Fibroblast of skin of left quadriceps (primary cell): ENCODE measurements at places on chromosomes 7 and 10.

GRCh38 chr10:59585046-59585700, 124.5 kb downstream of the SLC16A9 start:
- no peak for DNase-seq

DNA sequence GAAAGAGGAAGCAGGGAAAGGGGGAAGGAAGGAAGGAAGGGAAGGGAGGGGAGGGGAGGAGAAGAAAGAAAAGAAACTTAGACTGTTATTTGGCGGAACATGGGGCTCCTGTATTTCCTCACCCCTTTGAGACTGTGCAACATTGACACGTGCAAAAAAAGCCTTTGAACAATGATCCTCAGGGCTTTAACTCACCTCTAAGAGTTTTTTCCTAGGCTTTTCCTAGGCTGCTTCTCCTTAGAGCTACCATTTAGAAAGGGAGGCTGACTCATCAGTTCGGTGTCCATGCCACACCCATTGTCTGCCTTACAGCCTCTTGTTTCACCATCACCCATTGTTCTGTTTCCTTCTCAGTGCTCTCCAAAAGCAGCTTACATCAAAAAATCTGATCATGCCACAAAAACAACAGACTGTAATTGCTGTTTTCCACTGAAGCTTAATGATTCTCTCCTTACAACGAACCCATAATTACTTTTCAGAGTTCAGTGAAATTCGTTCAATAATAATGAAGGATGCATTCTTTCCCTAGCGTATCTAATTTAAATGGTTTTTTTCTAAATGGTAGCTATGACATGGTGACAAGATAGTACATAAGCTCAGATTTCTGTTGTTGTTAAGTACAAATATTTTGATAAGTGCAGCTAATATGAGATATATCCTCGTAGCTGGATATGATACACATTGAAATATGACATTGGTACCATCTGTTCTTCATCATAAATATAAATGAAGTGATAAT, 90.8 kb downstream of the PRLHR start:
- DNase-seq = peak; percentile 48

GRCh38 chr10:97752956-97753355, 16.0 kb downstream of the ZFYVE27 start:
- DNase-seq = no peak

DNA sequence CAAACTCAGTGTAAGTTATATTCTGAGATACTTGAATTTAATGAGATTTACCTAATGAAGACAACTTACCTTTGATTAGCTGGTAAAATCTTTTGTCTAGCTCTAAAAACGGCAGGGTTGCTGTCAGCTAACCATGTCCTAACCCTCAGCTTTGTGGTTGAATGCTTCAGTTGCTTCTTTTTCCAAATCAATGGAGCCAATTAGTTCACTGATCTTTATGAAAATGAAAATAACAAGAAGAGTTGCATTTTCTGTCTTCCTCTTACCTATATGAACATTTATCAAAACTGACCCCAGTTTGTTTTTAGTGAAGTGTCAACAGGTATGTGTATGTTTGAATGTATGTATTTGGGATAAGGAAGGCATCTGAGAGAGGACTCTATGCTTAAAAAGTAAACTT, 253.1 kb upstream of the MTPN start:
- DNase-seq = no peak

DNA sequence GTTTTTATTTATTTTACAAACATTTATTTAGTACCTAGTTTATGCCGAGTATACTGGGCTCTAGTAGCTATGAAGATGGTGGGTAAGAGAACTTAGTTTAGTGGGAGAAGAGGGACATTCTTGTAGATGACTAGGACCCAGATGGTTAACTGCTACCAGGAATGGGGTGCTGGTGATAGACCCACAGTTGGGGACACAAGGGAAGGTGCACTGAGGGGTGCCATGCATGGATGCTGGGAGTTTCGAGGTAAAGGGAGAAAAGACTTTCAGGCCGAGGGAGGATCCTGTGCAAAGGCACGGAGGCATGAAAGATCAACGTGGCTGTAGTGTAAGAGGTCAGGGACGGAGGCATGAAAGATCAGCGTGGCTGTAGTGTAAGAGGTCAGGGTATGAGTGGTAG, 204.2 kb upstream of the HABP2 start:
- DNase-seq = no peak

DNA sequence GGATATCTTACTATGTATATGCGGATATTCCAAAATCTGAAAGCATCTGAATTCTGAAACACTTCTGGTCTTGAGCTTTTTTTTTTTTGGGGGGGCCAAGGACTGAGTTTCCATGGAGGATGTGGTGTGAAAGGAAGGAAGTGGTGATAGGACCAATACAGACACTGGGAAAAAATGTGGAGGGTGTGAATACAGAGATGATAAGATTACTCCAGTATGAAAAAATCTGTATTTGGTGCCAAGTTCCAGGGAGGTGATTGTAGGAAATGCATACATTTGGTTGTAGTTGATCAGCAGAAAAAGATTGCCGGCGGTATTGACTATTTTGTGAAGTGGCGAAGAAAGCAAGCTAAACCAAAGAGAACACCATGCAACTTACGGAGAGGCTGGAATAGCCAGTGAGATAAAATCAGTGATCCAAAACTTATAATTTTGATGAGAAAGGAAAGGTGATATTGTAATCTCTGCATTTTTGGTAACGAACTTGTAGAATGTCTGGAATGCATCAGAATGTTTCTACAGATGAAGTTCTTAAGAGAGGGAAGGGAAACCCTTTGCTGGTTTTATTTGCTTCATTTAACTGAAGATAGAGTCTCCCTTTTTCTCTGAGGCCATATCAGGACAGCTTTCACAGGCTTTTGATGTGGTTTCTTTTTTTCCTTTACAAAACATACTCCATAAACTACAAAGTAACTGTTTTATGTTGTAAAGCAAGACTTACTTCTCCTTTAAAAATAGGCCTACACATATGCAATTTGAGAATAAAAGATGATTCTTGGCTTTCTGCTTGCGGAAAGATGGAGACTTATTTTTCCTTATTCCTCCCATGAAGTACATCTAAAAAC, 6.0 kb downstream of the WDR37 start:
- no peak for DNase-seq

DNA sequence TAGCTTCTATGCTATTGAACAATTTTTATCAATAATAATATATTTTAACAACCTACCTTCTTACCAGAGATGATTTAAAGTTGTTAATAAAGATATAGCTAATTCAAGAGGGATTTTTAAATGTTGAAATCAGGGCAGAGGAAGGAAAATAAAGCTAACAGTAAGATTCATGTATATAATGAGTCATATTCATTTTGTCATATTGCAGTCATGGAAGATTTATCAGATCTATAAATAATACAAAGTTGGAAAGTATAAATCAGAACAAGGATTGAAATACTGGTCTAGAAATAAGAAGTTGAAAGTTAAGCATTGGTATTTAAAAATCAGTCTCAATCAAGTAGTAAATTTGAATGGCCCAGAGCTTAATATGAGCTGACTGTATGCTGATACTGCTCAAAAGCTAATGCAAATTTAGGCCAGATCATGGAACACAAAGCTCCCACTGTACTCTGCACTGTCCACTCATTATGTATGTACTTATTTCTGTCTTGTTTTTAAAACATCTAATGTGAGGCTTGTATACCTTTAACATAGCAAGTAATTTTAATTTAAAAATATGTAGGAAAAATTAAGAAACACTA, 196.9 kb downstream of the ZEB1 start:
- DNase-seq = no peak

DNA sequence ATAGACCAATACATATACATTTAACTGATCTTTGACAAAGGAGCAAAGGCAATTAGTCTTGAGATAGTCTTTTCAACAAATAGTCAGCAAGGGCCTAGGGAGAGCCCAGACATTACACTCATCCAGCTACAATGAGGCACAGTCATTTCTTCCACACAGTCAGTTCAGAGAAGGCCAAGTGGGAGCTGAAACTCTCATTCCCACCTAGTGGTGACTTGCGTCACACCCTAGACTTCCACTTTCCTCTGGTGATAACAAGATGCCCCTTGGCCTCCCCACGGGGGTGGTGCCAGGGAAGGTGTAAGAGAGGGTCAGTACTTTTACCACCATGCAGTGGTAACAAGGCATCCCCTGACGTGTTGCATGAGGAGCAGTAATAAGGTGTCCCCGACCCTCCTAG, 8.0 kb downstream of the FRMPD2 start:
- no peak for DNase-seq

DNA sequence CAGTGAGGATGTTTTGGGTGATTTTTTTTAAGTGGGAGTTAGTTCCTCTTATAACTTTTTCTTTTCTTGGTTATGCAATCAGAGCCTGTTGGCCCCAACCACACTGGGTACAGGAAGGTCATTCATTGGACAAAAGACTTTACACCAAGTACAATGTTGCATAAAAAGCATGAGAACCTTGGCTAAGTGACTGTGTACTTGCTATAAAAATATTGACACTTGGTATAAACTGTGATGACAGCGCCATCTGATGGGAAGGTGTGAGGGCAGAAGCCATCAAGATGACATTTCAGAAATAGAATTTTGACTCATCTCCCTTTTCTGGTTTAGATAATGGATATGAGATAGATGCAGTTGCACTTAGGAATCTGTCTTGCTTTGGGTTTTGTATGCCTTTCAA, 126.4 kb upstream of the CCDC6 start:
- no peak for DNase-seq

DNA sequence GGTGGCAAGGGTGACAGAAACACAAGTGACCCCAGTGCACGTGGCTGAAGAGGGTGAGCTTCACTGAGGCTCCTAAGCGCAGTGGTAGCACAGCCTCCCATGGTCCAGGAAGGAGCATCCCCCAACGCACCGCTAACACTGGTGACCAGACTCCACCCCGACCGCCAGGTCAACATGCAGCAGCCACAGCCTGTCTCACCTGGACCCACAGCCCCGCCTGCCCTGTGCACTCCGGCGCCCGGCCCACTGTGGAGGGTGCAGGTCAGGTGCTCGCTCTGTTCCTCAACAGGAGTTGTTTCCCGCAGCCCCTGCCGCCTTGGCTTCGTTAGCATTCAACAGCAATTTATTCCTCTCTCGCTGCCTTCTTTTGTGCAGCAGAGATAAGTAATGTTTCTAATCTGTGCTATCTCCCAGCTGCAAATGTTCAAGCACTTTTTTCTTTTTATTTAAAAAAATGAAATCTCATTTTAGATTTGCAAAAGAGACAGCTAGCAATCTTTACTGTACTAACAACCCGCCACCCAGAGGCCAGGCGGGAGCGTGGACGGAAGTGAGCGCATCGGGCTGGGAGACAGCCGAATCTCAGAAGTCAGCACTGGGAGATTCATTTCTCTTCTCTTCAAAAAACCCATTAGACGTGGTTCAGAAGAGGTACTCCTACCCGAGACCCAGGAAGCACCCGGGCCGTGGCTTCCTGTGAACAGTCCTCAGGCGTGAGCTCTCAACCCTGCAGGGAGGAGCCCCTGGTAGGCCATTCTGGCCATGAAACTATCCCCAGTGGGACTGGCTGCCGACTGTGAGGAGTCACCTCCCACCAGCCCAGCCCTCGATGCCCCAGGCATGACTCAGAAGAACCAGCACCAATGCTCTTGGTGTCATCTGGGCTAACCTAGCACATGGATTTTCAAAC, 133.4 kb downstream of the MAD1L1 start:
- DNase-seq = no peak

DNA sequence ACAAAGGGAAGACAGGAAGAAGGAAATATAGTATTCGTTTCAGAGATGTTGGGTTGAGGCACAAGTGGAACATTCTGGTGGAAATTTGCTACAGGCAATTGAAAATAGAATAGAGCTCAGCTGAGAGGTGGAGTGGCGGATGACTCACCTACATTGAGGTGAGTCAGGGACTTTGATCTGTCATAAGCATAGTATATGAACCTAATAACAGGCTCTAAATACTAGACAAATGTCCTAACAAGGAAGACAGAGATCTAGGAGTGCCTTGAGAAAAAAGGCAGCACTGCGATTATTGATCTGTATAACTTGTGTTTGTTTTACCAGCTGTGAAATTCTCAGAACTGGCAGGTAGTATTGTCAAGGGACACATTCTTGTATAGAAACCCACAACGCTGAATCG, 907 bp upstream of the IFRD1 start:
- no peak for DNase-seq

DNA sequence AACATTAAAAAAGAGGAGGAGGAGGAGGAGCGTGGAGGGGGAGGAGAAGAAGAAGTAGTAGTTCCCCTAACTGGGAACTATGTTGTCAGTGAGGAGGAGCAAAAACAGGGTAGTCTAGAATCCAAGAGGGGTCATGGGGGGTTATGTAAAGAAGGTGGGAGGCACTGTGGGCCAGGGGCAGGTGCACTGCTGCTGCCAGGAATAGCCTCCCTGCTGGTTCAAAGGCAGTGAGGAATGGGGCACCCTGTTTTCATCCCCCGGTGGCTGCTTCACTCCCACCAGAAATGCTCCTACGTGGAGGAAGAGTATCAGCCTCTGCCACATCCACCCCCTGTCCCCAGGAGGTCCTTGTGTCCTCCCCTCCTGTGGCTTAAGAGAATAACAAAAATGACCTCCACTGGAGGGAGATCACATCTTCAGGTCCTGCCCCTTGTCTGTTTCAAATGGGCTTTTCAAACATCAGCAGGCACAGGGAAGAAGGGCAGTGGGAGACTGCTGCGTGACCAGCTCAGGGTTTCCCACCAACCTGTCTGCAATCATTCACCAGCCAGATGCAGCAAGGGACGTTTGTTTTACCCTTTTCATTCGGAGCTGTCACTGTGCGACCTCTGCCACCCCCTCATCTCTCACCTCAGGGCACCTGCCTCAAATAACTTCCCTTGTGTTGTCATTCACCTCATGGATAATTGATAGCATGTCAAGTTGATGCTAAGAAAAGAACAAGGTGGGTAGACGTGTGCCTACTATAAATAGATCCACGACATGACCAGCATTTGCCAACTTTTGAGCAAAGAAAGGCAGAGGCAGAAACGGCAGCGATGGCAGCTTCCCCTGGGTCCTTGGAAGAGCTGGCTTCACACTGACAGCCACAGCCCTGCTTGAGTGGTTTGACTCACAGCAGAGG, 92.6 kb downstream of the DGKI start:
- no peak for DNase-seq

DNA sequence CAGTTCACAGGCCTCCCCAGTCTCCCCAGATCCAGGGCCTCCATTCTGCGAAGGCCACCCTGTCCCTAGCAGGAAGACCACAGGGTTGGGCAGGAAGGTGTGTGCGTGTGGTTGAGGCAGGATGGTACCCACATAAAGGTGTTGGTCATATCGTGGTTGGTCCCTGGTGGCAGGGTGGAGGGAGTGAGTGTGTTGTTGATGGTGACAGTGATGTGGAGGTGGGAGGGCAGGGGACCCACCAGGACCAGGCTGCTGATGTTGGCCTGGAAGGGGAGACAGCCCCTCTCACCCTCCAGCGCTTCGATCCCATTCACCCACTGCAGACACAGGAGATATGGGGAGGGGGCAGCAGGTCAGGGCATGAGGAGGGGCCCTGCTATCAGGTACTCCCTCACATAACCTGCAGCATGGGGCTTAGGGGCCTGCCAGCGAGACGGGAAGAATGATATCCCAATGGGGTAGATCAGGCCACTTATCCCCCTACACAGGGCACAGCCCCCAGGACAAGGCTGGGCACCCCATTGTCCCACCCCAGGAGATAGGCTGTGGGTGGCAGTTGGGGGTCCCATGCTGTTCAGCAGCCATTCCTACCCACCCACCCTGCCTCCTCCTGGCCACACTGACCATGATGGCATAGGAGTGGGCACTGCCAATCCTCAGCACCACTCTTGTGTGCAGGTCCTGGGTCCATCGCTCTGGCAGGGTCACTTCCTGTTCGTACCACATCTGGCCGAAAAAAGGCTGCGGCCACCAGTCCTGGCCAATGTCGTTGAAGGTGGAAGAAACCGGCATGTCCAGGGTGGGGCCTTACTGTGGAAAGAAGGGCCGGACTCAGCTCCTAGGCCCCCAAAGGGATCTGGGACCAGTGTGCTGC, 69.0 kb upstream of the ZNF479 start:
- no peak for DNase-seq

- DNase-seq = no peak
Measured at GRCh38 chr7:98969386-98969785, 91.1 kb downstream of the TRRAP start.
